CD8-positive, alpha-beta T cell (primary cell): ENCODE measurements at places on chromosomes 13 and 19.

DNA sequence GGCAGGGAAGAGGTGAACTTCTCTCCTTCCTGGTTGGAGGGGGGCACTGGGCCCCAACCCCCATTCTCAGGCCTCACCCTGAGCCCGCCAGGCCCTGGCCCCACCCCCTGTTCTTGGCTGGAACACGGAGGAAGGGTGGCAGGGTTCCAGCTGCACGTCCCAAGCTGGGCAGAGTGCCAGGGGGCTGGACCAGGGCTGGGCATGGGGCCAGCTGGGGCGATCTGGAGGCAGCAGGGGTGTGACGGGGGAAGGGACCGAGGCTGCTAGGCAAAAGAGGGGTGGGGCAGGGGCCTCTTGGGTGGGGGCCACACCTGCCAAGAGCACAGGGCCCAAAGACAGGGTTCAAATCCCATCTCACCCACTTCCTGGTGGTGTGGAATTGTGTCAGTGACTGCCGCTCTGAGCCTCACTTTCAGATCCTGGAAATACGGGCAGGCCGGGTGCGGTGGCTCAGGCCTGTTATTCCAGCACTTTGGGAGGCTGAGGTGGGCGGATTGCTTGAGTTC is 2.2 kb downstream of the HIF3A start:
- no peak for DNase-seq

GRCh38 chr13:63433546-63434150 is 2018.0 kb upstream of the PCDH20 start:
- DNase-seq = no peak

- peak; percentile 51 for DNase-seq
Measured at GRCh38 chr13:41356786-41357185, 45.7 kb downstream of the NAA16 start.

DNA sequence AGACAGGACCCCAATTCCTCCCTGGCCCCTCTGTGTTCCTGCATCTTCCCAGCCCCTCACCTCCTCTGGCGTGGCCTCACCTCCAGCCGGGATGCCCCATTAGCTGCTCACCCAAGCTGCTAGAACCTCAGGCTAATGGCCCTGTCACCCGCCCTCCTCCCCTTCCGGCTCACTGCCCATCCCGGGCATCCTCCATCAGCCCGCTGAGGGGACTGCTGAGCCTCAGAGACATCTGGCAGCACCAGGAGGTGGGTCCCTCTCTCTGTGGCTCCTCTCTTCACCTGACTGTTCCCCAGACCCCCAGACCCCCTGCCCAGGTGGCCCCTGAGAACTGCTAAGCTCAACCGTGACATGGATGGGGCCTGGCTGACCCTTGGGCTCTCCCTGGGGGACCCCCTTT is 2.9 kb downstream of the FFAR1 start:
- DNase-seq = no peak

DNA sequence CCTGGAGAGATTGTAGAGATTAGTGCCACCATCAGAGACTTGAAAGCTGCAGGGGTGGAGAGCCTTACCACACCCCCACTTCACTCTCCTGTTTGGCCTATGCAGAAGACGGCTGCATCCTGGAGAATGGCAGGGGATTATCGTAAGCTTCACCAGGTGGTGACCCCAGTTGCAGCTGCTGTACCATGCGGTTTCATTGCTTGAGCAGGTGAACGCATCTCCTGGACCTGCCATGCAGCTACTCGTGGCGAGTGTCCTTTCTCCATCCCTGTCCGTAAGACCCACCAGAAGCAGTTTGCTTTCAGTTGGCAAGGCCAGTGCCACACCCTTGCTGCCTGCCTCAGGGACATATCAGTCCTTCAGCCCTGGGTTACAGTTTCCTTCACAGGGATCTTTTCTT is 21.2 kb downstream of the PPP5C start:
- DNase-seq = no peak

DNA sequence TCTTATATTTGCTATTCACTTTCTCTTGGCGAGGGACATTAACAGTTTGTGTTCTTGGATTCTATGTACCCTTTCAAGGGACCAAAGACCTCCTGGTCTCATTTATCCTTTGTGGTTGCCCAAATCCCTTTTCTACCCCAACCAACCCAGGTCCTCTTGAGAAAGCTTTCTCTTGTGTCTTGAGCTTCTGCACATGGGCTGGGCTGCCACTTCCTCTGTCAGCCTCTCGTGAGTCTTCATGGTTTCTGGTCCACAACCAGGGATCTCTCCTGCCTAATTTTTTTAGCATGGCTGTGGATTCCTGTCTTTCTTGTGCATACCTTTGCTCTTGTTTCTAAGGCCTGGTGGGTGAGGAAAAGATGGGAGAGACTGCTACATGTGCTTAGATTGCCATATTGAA is 14.9 kb downstream of the TIMM13 start:
- DNase-seq = no peak

GRCh38 chr19:49875857-49876421 is 1.2 kb downstream of the AKT1S1 start:
- DNase-seq = peak; percentile 67

GRCh38 chr19:44701228-44701627 is 2.3 kb downstream of the CEACAM16 start:
- no peak for DNase-seq

GRCh38 chr13:36421447-36421846 is 10.8 kb upstream of the CCNA1 start:
- DNase-seq = no peak

GRCh38 chr13:31351376-31351775 is 151.6 kb downstream of the B3GLCT start:
- DNase-seq = no peak

- no peak for DNase-seq
Measured at GRCh38 chr13:20824762-20825476, 51.2 kb upstream of the EEF1AKMT1 start.

GRCh38 chr13:99385161-99385560 is 78.0 kb upstream of the GPR183 start:
- DNase-seq = no peak

DNA sequence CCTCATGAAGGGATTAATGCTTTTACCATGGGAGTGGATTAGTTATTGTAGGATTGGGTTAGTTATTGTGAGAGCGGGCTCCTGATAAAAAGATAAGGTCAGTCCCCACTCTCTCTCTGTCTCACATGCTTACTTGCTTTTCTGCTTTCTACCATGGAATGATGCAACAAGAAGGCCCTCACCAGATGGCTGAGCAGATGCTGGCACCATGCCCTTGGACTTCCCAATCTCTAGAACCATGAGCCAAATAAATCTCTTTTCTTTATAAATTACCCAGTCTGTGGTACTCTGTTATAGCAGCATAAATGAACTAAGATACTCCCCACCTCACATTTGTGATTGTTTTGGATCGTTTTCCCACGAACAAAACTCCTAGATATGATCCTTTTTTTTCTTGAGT is 353.8 kb downstream of the DNAJC15 start:
- DNase-seq = no peak

DNA sequence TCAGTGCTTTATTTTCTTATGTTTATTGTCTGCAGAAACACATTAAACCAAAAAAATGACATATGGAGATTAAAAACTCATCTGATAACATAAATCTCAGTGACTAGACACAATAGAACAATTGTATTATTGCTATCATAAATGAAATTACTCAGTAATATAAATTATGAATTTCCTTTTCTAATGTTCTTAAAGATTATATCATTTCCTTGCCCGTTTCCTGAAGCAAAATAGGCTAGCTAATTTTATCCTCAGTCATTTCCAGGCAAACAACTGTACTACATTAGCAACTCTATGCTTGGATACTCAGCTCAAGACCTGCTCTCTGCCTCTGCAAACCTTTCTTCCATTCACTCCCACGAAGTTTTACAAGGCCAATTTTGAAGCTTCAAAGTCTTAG is 61.2 kb downstream of the RFC3 start:
- DNase-seq = no peak

DNA sequence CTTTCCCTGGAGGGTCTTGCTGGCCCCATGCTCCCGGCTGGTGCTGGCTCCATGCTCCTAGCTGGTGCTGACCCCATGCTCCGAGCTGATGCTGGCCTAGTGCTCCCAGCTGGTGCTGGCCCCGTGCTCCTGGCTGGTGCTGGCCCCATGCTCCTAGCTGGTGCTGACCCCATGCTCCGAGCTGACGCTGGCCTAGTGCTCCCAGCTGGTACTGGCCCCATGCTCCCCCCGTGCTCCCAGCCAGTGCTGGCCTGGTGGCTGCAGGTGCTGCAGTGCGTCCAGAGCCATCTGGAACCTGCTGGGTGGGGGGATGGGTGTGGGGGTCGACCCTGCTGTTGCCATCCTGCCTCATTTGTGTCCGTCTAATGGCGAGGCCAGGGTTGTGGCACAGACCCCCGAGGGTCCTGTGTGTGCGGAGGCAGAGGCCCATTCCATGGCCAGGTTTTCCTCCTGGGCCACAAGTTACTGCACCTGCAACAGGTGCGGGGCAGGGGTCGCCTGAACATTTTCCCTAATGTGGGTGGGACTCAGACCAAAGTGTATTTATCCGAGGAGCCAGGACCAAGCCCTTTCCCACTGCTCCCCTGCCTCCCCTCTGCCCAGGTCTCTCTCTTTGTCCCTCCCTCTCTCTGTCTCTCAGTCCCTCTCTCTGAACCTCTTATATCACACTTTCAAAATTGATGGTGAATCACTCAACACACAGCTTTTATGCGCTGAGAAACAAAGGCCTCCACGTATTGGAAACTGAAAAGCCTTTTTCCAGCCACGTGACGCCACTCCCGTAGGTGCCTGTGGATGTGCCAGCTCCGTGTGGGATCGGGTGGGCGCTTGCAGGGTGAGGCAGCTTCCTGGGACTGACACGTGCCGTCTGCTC is 45.1 kb downstream of the MCF2L start:
- no peak for DNase-seq

- no peak for DNase-seq
Measured at GRCh38 chr19:45822716-45823115, 7.6 kb upstream of the RSPH6A start.

GRCh38 chr19:32415246-32415645 is 9.7 kb downstream of the DPY19L3 start:
- no peak for DNase-seq

- no peak for DNase-seq
Measured at GRCh38 chr19:16619457-16619856, 8.5 kb downstream of the MED26 start.

DNA sequence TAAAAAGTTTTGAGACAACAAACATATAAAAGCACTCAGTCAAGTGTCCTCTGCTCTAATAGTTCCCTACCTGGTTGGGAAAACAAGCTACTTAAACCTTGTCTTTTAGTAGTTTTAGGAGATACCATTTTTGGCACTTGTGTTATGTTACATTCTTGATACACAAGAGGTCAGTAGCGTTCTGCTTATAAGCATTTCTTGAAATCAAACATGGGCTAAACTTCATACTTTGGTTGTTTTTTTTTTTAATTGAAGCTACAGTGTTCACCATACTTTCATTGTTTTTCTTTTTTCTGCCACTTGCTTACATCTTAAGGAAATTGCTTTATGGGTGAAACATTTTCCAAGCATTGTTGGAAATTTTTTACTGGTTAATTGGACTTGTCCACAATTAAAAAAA is 12.9 kb downstream of the NHLRC3 start:
- no peak for DNase-seq

DNA sequence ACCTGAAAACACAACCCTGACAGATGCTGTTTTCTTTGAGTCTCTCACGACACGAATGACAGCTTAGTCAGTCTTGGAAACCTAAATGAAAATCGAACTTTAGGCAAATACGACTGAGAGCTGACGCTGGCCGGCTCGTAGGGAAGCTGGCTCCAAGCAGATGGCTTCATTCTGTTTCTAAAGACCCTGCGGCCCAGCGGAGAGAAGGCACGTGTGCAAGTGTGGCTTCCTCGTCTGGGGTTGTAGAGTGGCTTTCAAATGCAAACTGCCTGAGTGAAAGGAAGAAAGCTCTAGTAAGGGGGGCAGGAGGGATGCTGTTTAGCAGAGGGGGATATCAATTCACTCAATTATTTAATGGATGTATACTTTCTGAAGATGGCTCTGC is 26.1 kb upstream of the TIMM44 start:
- no peak for DNase-seq

GRCh38 chr13:80012251-80012650 is 328.7 kb downstream of the SPRY2 start:
- DNase-seq = no peak

DNA sequence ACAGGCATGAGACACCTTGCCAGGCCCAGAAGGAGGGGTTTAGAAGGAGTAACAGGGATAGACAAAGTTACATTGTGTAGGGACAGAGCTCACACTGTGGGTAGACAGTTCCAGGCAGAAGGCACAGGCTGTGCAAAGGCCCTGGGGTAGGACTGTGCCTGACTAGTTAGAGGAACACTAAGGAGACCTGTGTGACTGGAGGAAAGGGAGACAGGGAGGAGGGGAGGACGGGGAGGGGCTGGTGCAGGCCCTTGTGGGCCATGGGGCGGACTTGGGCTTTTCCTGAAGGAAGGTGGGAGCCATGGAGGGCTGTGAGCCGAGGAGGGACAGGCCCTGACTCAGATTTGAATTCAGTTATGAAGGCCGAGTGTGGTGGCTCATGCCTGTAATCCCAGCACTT is 14.6 kb upstream of the GNA11 start:
- no peak for DNase-seq

DNA sequence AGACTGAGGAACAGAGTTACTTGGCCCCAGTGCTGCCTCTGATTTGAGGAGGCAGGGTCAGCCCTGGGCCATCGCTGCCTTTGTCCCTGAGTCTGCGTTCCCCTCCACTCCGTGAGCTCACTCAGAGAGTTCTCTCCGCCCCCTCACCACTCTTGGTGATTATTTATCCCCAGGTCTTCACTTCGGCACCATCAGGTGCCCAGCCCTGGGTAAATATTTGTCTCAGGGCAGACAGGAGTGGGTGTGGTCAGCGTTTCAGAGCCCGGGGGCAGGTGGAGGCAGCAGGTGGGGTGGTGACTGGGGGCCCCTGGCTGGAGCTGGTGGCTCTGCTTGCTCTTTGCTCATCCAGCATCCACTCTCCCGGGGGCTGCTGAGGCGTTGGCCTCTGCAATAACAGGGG is 20.6 kb downstream of the PPP1R37 start:
- no peak for DNase-seq

DNA sequence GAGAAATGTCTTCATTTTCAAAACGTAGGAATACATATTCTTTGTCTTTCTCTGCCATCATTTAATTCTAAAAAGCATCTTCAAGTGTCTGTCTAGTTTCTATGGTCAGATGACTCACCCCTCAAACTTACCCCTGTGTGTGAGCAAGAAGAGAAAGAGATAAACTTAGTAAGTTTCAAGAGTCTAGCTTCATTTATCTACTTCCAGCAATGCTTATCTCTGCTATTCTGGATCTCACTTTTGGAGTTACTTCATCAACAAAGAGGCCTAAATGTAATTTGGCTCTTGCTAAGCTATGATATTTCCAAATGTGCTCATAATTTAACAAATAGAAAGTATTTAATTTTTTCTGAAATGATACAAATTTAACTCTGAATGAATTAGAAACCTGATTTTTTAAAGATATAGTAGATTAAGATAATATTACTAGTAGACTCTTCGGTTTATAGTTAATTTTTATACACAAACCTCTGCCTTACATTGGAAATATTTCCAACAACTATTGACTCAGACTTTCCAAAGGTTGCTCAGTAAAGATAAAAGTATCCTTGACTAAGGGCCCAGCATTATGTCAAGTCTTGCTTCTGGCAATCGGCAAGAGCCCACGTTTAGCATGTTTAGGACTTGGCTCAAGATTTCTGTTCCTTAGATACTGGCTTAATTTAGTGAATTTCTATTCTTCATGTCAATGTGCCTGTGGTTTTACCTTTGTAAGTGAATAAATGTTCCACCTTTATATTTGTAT is 1511.0 kb upstream of the SLC10A2 start:
- DNase-seq = no peak

- no peak for DNase-seq
Measured at GRCh38 chr13:114334305-114335053, 20.2 kb downstream of the CHAMP1 start.
